ENCODE measurements at places on chromosomes 3 and 15.
A peak's percentile ranks its signal among the peaks of the same experiment; 100 is the strongest.

DNA sequence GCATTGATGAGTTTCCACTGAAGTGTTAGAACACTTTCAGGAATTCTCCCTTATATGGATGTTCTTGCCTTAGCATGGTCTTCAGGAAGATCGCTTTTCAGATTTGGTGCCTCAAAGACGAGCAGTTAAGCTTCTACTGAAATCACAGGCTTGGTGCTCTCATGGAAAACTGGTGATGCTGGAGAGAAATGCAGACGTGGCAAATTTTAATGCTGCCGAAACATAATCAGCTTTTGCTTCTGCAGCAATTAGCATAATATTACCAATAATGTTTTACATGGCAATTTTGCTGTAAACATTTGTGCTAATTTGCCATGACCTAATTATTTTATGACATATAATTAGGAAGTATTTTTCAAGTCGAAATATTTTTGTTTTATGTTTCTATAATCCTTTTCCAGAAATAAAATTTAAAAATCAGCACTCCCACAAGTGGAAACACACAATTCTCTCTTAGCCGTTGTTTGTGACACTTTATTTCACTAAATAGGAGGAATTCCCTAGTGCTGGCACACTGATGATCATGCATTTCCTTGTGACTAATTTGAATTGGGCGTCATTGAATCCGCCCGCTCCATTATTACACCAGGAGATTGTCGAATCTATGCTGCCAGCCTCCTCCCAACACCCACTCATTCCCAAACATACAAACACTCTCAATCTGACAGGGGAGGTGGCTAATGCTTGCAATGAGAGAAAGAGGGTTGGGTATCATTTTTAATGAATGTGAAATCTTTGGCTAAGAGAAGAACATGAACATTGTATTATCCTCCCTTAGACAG is 506.8 kb upstream of the PPP2R3A start:
- no peak for DNase-seq

DNA sequence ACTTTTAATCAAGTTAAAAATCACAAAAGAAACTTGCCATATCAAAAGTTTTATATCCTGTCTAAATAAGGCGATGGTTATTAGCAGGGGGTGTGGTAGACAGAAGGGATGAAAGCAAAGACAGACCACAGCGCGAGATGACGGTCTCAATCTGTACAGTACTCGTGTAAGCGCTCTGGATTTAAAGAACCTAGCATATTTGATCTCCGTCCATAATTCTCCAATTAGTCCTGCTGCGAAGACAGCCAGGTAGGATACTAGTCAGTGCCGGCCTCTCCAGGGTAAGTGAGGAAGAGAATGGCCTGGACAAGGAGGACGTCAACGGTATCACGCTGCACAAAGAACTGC is 701 bp downstream of the SGO1 start:
- no peak for DNase-seq

DNA sequence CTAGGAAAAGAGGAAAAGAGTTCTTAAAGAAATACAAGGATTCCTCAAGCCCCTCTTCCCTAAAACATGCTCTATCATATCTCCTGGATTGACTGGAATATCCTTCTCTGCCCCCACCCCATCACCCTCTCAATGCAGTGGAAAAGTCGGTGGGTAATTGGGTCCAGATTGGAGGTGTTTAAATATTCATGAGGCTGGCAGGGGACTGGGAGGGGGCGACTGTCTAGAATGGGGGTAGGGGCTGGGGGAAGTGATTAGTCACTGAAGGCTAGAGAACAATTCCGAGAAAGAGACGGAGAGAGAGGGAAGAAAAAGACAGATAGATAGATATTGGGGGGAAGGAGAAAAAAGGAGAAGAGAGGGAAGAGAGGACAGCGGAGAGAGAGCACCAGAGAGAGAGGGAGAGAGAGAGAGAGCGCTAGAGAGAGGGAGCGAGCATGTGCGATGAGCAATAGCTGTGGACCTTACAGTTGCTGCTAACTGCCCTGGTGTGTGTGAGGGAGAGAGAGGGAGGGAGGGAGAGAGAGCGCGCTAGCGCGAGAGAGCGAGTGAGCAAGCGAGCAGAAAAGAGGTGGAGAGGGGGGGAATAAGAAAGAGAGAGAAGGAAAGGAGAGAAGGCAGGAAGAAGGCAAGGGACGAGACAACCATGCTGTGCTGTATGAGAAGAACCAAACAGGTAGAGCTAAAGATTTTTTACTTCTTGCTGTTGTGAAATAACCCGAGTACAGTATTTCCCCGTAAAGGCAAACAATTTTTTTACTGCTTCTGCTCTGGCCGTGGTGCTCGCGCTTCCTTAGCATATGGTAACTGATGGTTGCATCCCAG is at the start of gene GAP43:
Gene GAP43, plus strand, starts transcription at position 467 of the 825 bp plus-strand sequence. Its CDS starts 180 bp downstream, at position 647.
- peak; percentile 70 for DNase-seq

- peak; percentile 34 for DNase-seq
These were observed 11.7 kb upstream of the ZNF148 start for GRCh38 chr3:125386811-125387210.

DNA sequence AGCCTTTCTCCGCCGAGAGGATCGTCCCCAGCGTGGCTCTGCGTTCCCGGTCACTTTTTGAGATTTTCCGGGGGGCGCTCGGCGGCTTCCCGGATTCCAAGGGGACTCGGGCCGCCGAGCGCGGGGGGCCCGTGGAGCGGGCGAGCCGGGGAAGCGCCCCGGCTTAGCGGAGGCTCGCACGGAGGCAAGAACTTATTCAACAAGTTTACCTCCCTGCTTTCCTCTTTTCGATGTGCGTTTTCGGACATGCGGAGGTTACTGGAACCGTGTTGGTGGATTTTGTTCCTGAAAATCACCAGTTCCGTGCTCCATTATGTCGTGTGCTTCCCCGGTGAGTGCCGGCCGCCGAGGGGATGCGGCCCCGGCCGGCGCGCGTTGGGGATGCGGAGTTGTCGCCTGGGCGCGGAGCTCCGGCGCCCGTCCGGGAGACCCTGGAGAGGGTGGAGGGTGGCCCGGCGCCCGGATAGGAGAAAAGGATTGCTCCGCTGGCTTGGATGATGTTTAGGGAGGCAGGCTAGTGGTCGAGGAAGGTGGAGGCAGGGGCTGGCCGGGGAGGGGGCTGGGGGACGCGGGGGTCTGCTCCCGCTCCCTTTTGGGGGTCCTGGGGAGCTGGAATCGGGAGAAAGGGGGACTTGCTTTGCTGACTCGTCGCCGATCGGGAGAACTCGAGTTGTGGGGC is 810 bp downstream of the PTPRG start:
- no peak for DNase-seq

GRCh38 chr3:440826-441225 is 244.3 kb downstream of the CHL1 start:
- no peak for DNase-seq
